Activated CD4-positive, alpha-beta memory T cell treated with anti-CD3 and anti-CD28 coated beads for 36 hours (primary cell): ENCODE measurements at places on chromosomes 12 and 14.

DNA sequence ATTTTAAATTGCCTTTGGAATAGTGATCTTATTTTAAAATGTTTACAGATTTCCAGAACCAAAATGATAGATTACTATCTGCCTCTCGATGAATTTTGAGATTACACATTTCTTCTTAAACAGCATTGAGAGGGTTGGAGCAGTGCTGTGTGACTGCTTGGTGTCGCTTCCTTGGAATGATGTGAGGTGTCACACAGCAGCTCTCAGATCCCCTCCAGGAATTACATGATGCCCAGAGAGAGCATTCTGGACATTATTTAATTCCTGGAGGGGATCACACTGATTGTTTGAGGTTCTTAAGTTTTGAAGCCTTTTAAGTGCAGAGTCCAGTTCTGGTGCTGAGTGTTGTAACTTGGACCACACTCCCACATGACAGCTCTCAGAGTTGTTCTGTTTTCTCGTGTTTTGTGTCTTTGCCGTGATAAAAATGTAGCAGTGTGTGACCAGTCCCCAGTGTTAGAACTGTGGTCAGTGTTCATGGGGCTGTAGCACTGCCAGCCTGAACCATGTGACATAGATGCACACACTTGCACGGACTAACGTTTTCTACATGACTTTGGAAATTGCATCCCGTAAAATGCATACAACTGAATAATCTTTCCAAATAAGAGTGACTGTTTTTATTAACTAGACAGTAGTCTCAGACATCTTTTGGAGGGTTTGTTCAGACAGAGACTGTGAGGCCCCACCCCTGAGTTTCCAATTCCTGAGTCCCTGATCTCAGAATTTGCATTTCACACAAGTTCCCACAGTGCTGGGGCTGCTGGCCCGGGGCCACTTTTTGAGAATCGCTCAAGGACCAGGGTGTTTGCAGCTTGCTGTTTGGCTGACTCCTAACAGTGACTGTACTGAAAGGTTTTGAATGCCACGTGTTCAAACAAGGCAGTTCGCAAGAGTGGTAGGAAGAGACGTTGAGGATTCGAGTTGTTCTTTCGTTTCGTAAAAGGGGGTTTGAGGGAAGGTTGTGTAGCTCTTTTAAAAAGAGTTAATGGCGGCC is 26.0 kb downstream of the XRCC3 start:
- no peak for DNase-seq

- DNase-seq, result no peak
Measured at GRCh38 chr14:48274826-48275225, 599.4 kb upstream of the MDGA2 start.

GRCh38 chr14:26403760-26404159 is 194.1 kb downstream of the NOVA1 start:
- no peak for DNase-seq

GRCh38 chr12:85394809-85395208 is 114.8 kb downstream of the ALX1 start:
- DNase-seq, result no peak

DNA sequence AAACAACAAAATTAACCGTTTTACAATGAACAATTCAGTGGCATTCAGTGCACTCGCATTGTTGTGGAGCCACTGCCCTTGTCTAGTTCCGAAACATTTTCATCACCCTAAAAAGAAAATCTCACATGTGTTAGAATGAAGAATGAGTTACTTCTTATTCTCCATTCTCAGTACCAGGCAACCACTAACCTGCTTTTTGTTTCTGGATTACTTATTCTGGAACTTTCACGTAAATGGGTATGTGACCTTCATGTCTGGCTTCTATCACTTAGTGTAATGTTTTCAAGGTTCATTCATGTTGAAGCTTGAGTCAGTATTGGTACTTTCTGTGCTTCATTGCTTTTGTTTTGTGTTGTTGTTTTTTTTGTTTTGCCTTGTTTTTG is 15.6 kb downstream of the RCOR1 start:
- DNase-seq, result no peak

DNA sequence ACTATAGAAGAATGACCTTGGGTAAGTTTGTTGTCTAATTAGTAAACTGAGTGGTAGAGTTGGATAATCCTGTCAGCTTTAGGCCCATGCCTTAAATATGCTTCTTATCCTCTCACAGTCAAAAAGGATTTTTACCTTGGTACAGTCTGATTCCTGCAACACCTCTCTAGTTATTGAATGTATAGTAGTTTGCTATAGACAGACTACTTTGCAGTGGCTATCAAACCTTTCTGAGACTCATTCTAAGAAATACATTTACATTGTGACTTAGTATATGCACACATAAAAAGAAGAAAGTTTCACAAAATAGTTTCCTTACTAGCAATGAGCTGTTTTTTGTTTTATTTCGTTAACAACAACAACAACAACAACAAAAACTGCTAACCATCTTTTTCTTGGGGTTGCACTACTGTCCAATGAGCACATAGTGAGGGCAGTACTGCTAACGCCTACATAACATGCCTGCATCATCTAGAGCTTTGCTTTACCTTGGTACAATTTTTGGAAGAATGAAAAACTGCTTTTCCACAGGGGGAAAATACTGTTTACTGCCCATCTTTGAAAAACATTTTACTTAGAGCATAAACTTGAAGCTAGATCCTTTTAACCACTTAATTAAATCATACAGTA is 28.5 kb downstream of the WNK1 start:
- no peak for DNase-seq

DNA sequence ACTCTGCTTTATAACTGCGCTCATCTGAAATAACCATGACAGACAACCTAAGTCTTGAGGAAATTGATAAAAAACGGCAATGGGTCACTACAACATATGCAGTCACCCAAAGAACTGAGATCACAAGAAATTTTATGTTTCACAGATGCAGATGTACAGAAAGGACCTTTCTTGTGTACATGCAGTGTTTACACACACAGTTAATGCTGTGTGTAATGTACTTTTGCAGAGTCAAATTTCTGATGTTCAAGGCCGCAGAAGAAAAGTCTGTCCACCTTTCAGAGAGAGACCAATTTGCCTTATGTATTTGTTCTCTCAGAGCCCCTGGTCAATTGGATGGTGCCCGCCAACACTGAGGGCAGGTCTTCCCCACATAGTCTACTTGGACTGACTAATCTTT is 23.0 kb upstream of the TBK1 start:
- DNase-seq, result no peak

DNA sequence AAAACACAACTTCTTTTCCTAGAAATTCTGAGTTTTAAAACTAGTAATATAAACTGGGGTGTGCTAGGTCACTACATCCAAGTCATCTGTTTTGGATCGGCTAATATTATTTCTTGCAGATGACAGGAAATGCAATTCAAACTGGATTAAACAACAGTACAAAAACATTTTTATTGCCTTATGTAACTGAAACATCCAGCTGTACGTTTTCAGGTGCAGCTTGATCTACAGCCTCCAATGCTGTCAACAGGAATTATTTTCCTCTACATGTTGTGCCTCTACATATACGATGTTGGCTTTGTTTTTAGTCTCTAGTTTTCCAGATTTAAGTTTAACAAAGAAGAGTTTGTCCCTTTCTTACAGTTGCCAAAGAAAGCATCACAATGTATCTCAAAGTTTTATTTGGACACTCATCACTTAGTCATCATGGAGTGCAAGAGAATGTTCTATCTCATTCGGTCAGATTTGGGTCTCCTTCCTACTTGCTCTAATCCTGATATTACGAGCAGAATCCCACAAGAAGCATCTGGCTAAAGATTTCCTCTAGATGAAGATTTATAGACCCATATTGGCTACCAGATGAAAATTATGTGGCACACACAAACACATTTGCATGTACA is 326.7 kb downstream of the SLC6A15 start:
- DNase-seq, result no peak
